Right cardiac atrium (tissue), 5 donors: ENCODE measurements at places on chromosomes 6 and 20. TPM values are rescaled to one million over a fixed set of nuclear protein-coding genes. Genes with fewer than 3 reads are reported as not detected.

The GRIK2 gene
- 10.4 TPM for total RNA-seq

The TSPO2 gene
- total RNA-seq = not detected

The RIPOR3 gene
- total RNA-seq = 3.5 TPM

The OR2H1 gene
- total RNA-seq = not detected

DNA sequence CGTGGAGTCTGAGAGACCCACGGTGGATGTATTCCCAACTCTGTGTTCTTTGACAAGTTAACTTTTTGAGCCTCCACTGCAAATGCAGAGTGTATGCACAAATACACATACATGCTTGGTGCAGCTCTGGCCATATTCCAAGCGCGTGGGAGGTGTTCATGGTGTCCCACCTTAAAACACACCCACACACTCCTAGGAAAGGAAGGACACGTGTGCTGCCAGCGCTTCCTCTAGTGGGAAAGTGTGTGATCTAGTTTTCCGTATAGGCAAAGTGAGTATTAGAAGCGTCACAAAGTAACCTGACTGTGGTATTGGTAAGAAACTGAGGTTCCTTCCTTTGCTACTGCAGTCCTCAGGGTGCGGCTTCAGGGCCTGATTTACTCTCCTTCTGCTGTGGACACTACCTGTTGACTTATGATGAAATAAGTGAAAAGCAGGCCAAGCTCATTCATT lies 36.0 kb upstream of the MPC1 start:
- DNase-seq = no peak

- DNase-seq = no peak
These were observed 46.1 kb downstream of the RALGAPA2 start for GRCh38 chr20:20666359-20666758.

- no peak for DNase-seq
These were observed 174.2 kb upstream of the KCNG1 start for GRCh38 chr20:51196991-51197651.

- DNase-seq = no peak
These were observed 861.7 kb downstream of the QKI start for GRCh38 chr6:164276211-164276610.

DNA sequence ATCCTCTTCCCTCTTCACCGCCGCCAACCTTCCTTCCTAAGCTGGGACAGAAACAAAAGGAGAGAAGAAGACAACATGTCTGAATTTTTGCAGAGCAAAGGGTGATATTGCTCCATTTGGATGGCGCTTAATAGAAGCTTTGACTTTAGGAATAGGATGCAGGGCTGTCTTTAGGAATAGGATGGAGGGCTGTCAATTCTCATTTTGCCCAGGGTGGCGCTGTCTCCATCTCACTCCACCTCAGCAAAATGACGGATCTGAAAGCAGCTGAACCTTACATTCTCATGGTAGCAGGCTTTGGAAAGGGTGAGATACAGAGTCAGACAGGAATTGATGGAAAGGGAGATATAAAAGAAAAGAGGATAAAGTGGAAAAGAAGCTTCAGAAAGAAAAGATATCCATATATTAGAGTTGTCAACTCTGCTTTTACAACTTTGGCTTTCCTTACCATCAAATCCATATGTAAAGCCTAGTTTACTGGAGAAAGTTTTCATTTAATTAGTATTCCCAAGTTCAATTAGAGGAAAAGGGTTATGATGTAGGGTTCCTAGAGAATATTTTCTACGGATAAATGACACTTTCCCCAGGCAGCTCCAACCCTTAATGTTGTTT lies 2.4 kb downstream of the MTCL3 start:
- no peak for DNase-seq

- no peak for DNase-seq
These were observed 31.7 kb upstream of the CCN5 start for GRCh38 chr20:44683263-44684046.

GRCh38 chr6:122472022-122472340 lies 374 bp upstream of the SERINC1 start:
- no peak for DNase-seq

GRCh38 chr6:31654574-31655348 lies 933 bp upstream of the APOM start:
- no peak for DNase-seq

GRCh38 chr20:33477386-33478234 lies 12.3 kb upstream of the CBFA2T2 start:
- DNase-seq = no peak

GRCh38 chr6:119129968-119130484 lies 51.6 kb upstream of the FAM184A start:
- no peak for DNase-seq

- no peak for DNase-seq
These were observed 610.7 kb downstream of the CBLN4 start for GRCh38 chr20:55394592-55394991.
